ENCODE measurements at places on chromosomes 4 and X.

DNA sequence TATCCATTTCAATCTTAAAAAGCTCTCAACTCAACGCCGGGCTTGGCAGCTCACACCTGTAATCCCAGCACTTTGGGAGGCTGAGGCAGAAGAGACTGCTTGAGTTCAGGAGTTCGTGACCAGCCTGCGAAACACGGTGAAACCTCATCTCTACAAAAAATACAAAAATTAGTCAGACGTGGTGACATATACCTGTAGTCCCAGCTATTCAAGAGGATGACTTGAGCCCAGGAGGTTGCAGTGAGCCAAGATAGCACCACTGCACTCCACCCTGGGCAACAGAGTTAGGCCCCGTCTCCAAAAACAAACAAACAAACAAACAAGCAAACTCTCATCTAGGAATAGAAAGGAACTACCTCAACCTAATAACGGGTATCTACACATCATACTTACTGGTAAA, 50.8 kb downstream of the PTPN13 start:
- DNase-seq, result no peak

DNA sequence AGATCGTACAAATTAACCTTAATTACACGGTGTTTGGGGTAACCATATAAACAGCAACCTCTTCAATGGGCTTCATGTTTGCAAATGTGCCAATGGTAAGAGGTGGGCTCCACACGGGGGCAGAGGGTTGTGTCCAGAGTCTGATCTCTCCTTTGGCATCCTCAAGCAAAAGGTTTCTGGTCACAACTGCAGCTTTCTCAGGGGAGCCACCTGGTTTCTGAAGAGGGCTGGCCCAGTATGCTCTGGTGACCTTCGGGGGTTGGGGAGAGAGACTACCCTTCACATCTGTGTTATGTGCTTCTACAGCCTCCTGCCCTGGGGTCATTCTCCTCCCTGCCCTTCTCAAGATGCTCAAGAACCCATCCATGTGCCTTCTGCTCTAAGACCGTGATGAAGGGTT, 259.6 kb downstream of the CRLF2 start:
- DNase-seq, result no peak

- DNase-seq, result no peak
These were observed 48.1 kb upstream of the TSPAN7 start for GRCh38 chrX:38513112-38513742.

DNA sequence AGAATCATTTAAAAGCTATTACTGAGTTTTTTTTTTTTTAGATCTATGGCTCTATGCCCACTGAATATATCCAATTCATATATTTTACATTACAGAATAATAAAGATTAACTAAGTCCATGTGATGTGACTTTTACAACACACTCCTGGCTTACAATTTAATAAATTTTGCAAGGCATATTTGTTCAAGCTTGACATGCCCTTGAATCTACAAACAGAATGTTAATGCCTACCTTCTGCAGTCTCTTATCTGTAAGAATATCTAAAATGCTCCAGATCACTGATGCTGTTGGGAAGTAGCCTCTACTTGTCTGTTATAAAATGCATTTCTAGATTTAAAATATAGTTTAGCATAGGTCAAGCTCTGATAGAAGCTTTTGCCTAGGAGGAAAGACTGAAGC, 100.7 kb upstream of the RASGEF1B start:
- DNase-seq, result no peak

DNA sequence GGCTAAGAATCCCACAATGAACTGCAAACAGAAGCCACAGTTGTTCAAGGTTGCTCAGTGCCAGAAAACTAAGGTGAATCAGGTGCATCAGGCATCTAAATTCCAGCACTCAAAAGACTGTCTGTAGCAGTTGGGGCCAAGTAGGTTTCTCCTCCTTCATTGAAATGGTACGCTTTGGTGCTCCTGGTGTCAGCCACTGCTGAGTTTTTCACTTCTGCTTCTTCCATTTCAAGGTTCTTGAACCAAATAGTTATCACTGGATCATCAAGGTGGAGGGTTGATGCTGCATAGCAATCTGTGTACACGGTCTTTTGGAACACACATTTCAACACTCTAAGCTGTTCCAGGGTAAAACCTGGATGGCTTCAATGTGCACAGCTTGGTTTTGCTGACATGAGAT, 74.4 kb downstream of the TMA16 start:
- DNase-seq, result no peak

DNA sequence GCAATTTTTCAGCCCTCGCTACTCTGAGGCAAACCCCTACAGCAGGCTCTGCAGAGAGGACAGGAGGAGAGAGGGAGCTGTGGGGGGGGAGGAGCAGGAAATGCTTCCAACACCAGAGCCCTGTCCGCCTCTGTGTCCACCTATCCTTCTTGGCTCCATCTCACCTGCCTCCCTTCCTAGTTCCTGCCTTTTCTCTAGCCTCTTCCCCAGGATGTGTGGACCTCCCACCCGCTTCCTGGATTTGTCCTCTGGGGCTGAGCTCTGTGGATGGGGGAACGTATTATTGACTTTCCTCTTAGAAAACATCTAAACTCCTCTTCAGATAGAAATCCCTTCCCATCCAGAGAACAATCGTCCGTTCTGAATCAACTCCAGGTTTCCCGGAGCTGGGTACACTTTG, 14.4 kb downstream of the ASMT start:
- DNase-seq, result no peak

DNA sequence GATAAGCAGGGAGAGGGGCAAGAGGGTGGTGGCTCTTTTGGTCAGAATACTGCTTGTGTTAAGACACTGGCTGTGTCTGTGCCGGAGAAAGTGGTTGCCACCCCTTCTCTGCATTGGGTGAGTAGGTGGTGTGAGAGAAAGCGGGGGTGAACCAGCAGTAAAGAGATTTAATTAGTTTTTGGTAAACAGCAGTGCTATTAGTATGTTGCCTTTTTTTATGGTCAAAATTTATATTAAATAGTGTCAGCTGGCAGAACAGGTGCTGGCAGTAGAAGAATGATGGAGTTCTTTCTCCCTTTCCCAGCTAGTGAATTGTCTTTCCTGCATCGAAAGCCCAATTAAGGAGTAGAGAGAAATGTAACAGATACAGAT, 181.6 kb downstream of the LARP7 start:
- no peak for DNase-seq

GRCh38 chr4:52946855-52947254, 84.7 kb downstream of the RASL11B start:
- no peak for DNase-seq

DNA sequence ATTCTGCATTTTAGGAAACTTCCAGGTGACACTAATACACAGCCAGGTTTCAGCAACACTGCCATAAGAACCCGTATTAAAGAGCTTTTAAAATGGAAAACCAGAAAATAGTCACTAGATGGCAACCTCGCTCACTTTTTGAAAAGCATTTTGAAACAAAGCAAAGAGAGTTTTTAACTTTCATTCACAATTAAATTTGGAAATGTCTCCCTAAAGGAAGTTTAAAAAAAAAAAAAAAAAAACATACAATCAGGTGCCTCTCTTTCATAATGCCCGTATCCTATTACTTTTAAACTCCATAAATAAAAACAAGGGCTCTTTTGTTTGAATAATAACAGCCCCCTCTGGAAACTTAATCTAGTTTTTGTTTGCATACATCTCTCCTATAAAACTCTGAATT, 20.3 kb downstream of the MEPE start:
- DNase-seq, result no peak

DNA sequence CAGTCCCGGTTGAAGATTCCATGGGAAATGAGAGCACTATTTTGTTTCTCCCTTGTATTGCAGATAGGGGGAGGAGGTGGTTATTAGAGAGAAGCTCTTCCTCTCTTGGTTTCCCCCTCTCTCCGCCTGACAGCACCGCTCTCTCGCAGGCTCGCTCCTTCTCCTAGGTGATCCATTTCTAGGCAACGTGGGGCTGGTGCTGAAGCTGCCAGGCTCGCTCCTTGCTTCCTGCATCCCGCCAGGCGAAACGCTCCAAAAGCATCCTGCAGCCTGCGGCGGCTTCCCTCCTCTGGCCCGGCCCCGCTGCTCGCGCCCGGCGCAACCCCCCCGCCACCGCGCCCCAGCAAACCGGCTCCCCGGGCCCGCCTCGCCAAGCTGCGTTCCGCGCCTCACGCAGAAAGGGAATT, at the start of gene GRID2:
TSS of gene GRID2 (plus strand) at position 346 of the 407 bp plus-strand sequence.
- no peak for DNase-seq

DNA sequence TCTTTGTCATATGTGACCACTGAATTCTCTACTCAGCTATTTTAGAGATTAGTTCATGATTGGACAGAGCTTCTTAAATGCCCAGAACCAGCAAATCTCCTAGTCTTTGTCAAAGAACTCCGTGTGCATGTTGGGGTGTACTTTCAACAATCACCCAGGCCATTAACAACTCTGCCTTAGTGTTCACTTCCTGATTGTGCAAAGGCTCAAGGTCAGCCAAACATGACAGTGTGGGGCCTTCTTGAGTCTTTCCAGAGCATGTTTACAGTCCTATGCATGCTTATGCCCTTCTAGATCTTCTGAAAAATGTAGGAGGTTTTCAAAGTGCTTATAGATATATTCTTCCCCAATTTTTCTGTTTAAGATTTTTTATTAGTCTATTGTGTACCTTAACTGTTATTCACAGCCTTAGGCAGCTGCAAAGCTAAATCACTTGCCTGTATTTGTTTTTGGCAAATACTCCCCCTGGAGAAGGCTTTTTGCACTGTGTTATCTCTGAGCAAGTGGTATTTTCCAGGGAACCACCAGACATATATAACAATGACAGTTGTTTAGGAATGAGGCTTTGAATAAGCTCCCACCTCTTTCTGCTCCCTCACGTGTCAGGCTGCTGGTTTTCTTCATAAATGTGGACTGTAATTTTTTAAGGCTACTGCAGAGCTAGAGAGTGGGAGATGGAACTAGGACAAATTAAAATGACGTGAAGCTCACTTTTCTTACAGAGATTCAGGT, 24.0 kb upstream of the DRP2 start:
- DNase-seq, result no peak

DNA sequence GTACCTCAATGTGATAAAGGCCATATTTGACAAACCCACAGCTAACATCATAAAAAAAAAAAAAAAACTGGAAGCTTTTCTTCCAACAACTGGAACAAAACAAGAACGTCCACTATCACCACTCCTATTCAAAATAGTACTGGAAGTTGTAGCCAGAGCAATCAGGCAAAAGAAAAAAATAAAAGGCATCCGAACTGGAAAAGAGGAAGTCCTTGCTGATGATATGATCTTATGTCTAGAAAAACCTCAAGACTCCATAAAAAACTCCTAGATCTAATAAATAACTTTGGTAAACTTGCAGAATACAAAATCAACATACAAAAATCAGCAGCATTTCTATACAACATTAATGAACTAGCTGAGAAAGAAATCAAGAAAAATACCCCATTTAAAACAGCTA, 134.3 kb downstream of the TEX11 start:
- DNase-seq, result no peak

- DNase-seq, result no peak
These were observed 38.2 kb upstream of the MAMLD1 start for GRCh38 chrX:150324919-150325318.

- DNase-seq, result no peak
These were observed 424.2 kb downstream of the PDGFC start for GRCh38 chr4:156547439-156547838.

DNA sequence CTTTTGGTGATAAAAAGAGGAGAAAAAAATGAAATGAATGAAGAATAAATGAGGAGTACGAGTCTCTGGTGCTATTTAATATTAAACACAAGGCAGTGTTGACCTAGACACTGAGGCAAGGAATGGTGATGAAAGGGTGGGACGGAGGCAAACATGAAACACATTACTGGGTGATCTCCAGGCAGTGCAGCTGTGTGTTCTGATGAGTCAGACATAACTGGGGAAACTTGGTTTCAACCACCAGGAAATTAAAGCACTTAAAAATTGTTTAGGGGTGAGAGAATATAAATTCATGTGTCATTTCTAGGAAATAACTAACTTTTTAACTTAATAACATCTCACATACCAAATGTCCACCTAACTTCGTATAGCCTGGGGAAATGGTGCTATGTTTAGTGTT, 19.7 kb upstream of the CXCL6 start:
- DNase-seq, result no peak

GRCh38 chr4:151784706-151785105, 23.9 kb upstream of the GATB start:
- no peak for DNase-seq

GRCh38 chr4:146123231-146123630, 52.3 kb upstream of the LSM6 start:
- no peak for DNase-seq

GRCh38 chrX:47091149-47091775, 13.0 kb downstream of the RGN start:
- no peak for DNase-seq

DNA sequence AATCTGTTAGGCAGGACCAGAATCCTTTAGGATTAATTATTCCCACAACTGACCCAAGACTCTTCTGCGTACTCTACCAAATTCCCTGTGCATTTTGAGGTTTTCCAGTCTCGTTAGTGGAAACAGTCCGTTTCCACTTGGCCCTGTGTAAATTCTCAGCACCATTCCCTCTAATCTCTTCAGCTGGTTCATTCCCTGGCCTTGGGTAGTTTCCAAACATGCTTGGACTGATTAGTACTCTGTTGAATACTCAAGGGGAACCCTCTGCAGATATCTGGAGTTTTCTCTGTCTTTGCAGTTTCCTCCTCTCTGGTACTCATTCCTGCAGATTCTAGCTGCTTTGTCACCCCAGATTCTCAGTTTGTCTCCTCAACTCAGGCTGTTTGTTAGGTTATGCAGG, 80.4 kb downstream of the ZFX start:
- no peak for DNase-seq

GRCh38 chr4:111066887-111067286, 444.0 kb upstream of the PITX2 start:
- no peak for DNase-seq

DNA sequence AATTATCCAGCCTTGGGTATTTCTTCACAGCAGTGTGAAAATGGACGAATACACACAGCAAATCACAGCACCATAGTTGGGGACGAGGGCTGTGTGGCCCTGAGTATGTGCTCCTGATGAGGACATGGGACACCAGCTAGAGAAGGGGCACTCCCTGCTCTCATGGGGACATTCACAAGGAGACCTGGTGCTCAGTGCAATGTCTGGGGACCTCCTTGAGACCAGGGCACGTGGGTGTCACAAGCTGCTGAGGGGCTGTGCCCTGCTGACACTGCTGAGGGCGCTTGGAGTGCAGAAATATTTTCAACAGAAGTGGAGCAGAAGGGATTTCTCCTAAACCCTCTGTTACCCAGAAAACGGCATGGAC, 65.4 kb downstream of the TRMT44 start:
- no peak for DNase-seq

- no peak for DNase-seq
These were observed 16.6 kb downstream of the CHST7 start for GRCh38 chrX:46589977-46590723.

- DNase-seq, result no peak
These were observed 1.2 kb downstream of the SH3D19 start for GRCh38 chr4:151324124-151324751.

Measured in stimulated activated CD4-positive, alpha-beta T cell treated with anti-CD3 and anti-CD28 coated beads, TNF-alpha, amount 100 ng/mL, for 48 hours (primary cell).